ENCODE measurements at places on chromosomes 6 and 20. TPM values are rescaled to one million over a fixed set of nuclear protein-coding genes. Genes with fewer than 3 reads are reported as not detected.

Gene GJA1
- 1.1 TPM for total RNA-seq

Gene TBX18
- total RNA-seq = not detected

Gene BPIFA1
- not detected for total RNA-seq

Gene PTCRA
- total RNA-seq = not detected

Gene TPBG
- 0.58 TPM for total RNA-seq

Gene SIRPD
- total RNA-seq = 0.25 TPM

Gene MYT1
- not detected for total RNA-seq

Gene SMPDL3A
- not detected for total RNA-seq

Gene NCOA6
- total RNA-seq = 27.2 TPM

Gene SSTR4
- total RNA-seq = not detected

Gene FHL5
- total RNA-seq = not detected

Gene RAET1L
- not detected for total RNA-seq

Gene GCNT2
- 2.9 TPM for total RNA-seq

Gene VPS16
- total RNA-seq = 63.7 TPM

Gene TCF21
- 0.07 TPM for total RNA-seq

Gene HLA-DMA
- 25.6 TPM for total RNA-seq

Gene COX4I2
- total RNA-seq = not detected

Gene MOG
- not detected for total RNA-seq

Gene ZSWIM1
- 8.3 TPM for total RNA-seq

Gene CSNK2B
- total RNA-seq = 118 TPM

Gene ANKRD66
- total RNA-seq = not detected

Gene TTLL9
- 0.16 TPM for total RNA-seq

Gene SLC22A23
- 14.8 TPM for total RNA-seq

Gene PNPLA1
- total RNA-seq = 0.20 TPM

Gene NOX3
- total RNA-seq = not detected

Gene ACSS1
- 39.1 TPM for total RNA-seq

Gene DNAH8
- total RNA-seq = 0.03 TPM

Gene WFDC9
- total RNA-seq = not detected

Gene DACT2
- total RNA-seq = not detected

Gene SLA2
- 46.0 TPM for total RNA-seq

Gene PRKN
- total RNA-seq = 6.1 TPM

Gene ZBP1
- total RNA-seq = 10.9 TPM

Gene DAAM2
- total RNA-seq = 0.03 TPM

Gene IL17F
- not detected for total RNA-seq

Gene IPCEF1
- total RNA-seq = 132 TPM

Gene NKAPL
- 0.32 TPM for total RNA-seq

Gene PI16
- 3.5 TPM for total RNA-seq

Gene HS3ST5
- not detected for total RNA-seq

Gene RUNX2
- 22.4 TPM for total RNA-seq

Gene MANEA
- total RNA-seq = 6.1 TPM

Gene NKX2-2
- total RNA-seq = not detected

Gene SEL1L2
- total RNA-seq = not detected

Gene SLC17A2
- total RNA-seq = not detected

Gene TRIM15
- total RNA-seq = not detected

Gene ZSCAN23
- 1.8 TPM for total RNA-seq

Gene NINL
- total RNA-seq = 2.4 TPM

Gene TMEM200A
- total RNA-seq = 5.5 TPM

Data from T-cell (primary cell).